ENCODE measurements at places on chromosomes 12 and 14. TPM values are rescaled to one million over a fixed set of nuclear protein-coding genes. Genes with fewer than 3 reads are reported as not detected.

DNA sequence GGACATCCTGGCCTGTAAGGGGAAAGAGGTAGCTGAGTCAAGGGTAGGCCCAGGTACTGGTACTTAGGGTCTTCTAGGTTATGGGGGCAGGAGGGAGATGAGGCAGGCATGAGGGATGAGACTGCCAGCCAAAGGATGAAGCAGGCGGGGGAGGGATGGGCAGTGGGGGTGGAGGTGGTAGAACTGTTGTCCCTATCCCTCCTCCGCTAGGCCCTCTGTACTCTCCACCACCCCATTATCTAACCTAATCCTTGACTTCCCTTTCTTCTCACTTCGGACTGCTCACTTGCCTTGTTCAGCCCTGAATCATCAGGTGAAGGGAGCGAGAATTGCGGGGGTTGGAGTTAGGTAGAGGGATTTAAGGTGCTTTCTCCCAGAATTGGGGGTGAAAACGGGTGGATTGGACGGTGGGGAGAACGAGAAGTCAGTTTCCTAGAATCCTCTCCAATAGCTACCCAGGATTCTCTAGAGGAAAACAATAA, 562 bp downstream of the PAN2 start:
- DNase-seq, result no peak

DNA sequence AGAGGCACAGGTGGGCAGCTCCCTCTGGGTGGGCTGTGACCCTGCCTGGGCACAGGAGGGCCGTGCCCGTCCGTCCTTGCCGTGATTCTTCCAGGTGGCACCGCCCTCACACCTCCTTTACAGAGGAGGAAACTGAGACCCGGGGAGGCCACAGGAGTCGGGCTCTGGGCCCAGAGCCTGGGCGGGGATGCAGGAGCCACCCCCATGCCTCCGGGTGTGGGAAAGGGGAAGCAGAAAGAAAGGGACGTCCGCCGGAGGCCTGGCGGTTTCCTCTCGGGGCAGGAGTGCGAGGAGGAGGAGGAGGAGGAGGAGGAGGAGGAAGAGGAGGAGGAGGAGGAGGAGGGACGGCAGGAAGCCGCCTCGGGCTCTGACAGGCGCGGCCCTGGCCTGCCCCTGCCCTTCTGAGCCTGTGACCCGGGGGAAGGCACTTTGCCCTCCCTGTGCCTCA, 23.0 kb downstream of the SH2B3 start:
- no peak for DNase-seq

GRCh38 chr12:105676694-105677093, 346.2 kb downstream of the C12orf75 start:
- DNase-seq, result no peak

GRCh38 chr12:114662512-114663177, 21.3 kb downstream of the TBX3 start:
- DNase-seq, result peak; percentile 90

The GPD1 gene
- polyA plus RNA-seq, result 18.3 TPM

The SLC25A47 gene
- polyA plus RNA-seq, result 0.27 TPM

The OR4E1 gene
- not detected for polyA plus RNA-seq

The ACYP1 gene
- polyA plus RNA-seq, result 67.7 TPM

The RABGGTA gene
- polyA plus RNA-seq, result 43.0 TPM

Measured in brain (organoid and tissue), 16 donors.